ENCODE measurements at places on chromosomes 6 and 20.

- DNase-seq: no peak
These were observed at the start of gene CRIP3 for GRCh38 chr6:43308101-43308989. CRIP3 (minus strand) TSS chr6:43308826; CDS start chr6:43308792, 34 bp downstream.

DNA sequence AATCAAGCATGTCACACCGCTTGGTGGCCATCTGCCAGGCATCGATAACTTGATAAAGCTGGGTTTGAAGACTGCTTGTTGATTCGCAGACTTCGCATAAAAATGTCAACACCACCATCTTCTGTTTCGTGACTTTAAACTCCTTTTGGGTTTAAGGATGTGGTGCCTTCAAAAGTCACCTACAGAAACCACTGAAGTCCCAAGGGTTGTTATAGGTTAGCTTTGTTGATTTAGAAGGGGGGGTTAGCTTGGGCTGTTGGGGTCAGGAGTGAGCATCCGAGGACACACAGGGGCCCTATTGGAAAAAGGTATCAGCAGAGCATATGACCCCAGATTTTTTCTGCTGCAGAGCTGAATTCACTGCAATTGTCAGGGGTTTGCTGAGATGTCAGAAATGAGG lies 76.7 kb upstream of the SSTR4 start:
- DNase-seq: no peak

DNA sequence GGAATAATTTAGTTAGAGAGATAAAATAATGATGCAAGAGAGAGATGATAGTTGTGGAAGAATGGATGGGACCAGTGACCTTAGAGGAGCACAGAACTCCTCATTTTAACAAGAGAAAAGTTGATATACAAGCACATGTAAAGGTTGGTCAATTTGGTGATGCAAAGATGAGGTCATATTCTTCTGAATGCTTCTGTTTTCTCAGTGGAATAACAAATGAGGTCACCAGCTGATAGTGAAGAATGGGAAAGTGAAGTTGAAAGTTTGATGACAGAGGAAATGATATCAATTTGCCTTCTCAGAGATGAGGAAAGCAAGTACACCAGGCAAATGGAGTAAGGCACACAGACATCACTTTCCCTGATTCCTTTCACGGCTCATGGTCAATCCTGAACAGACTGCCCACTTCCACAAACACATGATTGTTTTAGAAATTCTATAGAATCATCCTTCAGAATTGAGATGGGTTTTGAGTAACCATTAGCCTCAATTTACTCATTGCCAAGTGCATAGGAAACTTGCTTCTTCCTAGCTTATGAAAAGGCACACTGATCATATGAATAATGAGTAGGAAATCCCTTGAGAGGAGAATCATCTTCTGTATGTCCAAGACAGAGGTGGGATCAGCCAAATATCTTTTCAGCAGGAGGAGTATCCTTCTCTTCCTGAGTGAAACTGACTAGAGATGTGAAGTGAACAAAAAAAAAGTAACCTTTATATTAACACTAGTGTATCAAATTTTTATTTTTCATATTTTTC lies 82.4 kb upstream of the TCF21 start:
- no peak for DNase-seq

DNA sequence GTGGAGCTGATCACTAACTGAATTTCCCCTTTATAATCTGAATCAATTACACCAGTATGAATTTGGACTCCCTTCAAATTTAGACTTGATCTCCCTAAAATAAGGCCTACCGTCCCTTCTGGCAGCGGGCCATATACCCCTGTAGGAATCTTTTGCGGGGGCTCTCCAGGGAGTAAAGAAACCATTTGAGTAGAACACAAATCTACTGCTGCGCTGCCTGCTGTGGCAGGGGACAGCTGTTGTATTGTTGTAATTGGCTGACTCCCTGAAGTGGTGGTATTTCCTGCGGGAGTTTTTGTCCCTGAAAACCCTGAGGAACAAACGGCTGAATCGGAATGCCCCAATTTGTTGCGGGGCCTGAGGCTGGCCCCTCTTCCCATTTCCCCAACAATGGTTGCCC lies 16.0 kb upstream of the PTCRA start:
- DNase-seq: no peak

GRCh38 chr20:2751878-2752566 lies 48.4 kb downstream of the CPXM1 start:
- no peak for DNase-seq
